ENCODE measurements at places on chromosomes 3 and 15. TPM values are rescaled to one million over a fixed set of nuclear protein-coding genes. Genes with fewer than 3 reads are reported as not detected.

Gene C3orf85
- not detected for total RNA-seq

Gene KIF15
- total RNA-seq, result 41.0 TPM

Gene STAG1
- total RNA-seq, result 30.6 TPM

Gene PLS1
- 5.7 TPM for total RNA-seq

Gene EPHA3
- not detected for total RNA-seq

Gene LRRN1
- total RNA-seq, result not detected

Gene CADPS
- not detected for total RNA-seq

Gene BBX
- total RNA-seq, result 40.9 TPM

Gene LRTM1
- not detected for total RNA-seq

Gene TMEM43
- total RNA-seq, result 32.4 TPM

Gene PEX5L
- not detected for total RNA-seq

Gene UTS2B
- total RNA-seq, result not detected

Gene LMAN1L
- total RNA-seq, result not detected

Gene OTOL1
- total RNA-seq, result not detected

Gene KIF7
- total RNA-seq, result 0.92 TPM

Gene RPP25
- 3.8 TPM for total RNA-seq

Gene STXBP5L
- not detected for total RNA-seq

Gene TM4SF18
- not detected for total RNA-seq

Gene ADIPOQ
- not detected for total RNA-seq
